ENCODE measurements at places on chromosomes 11 and 22. TPM values are rescaled to one million over a fixed set of nuclear protein-coding genes. Genes with fewer than 3 reads are reported as not detected.

- DNase-seq = no peak
Measured at GRCh38 chr22:26616650-26617049, 1.2 kb downstream of the CRYBB1 start.

HTR3A gene
- not detected for total RNA-seq

DNA sequence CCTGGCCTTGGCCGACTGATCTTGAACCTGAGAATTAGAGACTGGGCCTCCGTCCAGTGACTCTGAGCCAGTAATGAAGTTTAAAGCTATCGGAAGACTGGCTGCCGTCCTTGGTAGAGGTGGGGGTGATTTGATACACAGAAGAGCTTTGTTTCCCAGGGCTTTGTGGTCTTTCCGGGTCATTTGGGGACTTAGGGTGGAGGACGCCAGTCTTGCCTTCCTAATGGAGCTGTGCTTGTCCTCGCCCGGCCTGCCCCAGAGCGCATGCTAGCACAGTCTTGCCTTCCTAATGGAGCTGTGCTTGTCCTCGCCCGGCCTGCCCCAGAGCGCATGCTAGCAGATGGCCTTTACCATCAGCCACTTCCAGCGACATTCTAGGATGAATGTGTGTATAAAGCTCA, 65.8 kb downstream of the ST3GAL4 start:
- no peak for DNase-seq

DNA sequence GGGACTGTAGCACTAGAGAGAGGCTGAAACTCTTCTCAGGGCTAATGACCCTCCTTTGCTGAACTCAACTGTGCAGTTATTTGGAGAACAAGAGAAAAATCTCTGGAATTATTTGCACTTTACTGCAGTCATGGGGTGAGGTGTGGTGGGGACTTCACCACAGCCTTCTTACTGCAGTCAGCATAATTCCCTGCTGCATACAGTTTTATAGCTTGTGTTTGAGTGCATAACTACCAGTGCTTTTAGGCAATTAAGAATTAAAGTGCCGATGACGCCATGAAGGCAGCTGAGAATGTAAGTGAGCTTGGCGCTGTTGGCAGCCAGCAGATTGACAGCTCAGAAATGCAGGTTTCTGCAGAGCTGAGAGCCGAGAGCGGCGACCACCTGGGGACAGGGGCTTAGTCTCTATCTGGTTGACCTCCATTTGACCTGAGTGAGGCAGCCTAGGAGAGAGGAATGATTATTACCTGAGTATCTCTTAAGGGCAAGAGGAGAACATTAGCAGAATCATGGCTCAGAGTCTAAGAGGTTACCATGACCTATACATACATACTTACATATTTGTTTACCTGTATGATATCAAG, 830.0 kb downstream of the NTM start:
- DNase-seq = no peak

- DNase-seq = no peak
Measured at GRCh38 chr11:76781807-76782530, 1.2 kb upstream of the TSKU start.

CCDC157 gene
- total RNA-seq = 5.5 TPM

CCDC88B gene
- 12.8 TPM for total RNA-seq

ACRV1 gene
- total RNA-seq = not detected

GRCh38 chr22:36395055-36395849, 7.5 kb upstream of the MYH9 start:
- DNase-seq = no peak

- DNase-seq = no peak
Measured at GRCh38 chr22:27554106-27554811, 247.3 kb downstream of the MN1 start.

GRCh38 chr22:28514321-28514821, 165.3 kb downstream of the TTC28 start:
- DNase-seq = no peak

DNA sequence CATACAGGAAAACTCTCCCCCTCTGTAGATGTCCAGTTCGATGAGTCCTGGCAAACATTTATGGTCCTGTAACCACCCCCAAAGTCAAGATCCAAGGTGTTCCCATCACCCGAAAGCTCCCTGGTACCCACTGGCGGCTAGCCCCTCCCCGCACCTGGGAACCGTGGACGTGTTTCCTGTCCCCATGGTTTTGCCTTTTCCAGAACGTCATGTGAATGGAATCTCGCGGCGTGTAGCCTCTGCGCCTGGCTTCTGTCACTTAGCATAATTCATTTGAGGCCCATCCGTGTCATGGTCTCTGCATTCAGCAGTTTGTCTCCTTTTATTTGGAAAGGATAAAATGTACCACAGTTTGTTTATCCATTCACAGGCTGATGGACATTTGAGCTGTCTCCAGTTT, 106.3 kb downstream of the KCNQ1 start:
- no peak for DNase-seq

DNA sequence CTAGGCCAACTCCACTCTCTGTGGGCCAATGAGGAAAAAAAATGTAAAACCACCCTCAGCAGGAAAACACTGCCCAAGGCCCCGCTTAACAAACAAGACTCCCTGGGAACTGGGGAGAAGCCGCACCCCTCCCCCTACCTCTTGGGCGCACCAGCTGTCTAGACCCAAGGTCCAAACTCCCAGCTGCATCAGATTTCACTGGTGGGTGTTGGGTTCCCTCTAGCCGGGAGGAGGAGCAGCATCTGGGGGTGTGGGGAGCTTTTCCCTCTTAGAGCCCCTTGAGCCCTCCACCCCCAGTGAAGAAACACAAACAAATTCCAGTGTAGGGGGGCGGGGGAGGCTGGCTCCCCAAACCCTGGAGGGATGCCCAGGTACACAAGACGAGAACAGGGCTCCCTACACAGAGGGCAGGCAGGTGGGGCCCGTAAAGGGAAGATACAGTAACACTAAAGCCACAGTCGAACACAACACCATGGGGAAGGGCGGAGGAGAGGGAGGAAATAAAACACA, 64.9 kb downstream of the NECTIN1 start:
- no peak for DNase-seq

GRCh38 chr22:32660292-32660691, 141.2 kb upstream of the TIMP3 start:
- peak; percentile 77 for DNase-seq

- no peak for DNase-seq
Measured at GRCh38 chr11:67347964-67348749, 5.2 kb downstream of the POLD4 start.

OTOG gene
- not detected for total RNA-seq

- DNase-seq = no peak
Measured at GRCh38 chr11:130478204-130478701, 29.8 kb downstream of the ADAMTS15 start.

RASL10A gene
- 2.1 TPM for total RNA-seq

RFPL3 gene
- not detected for total RNA-seq

DNA sequence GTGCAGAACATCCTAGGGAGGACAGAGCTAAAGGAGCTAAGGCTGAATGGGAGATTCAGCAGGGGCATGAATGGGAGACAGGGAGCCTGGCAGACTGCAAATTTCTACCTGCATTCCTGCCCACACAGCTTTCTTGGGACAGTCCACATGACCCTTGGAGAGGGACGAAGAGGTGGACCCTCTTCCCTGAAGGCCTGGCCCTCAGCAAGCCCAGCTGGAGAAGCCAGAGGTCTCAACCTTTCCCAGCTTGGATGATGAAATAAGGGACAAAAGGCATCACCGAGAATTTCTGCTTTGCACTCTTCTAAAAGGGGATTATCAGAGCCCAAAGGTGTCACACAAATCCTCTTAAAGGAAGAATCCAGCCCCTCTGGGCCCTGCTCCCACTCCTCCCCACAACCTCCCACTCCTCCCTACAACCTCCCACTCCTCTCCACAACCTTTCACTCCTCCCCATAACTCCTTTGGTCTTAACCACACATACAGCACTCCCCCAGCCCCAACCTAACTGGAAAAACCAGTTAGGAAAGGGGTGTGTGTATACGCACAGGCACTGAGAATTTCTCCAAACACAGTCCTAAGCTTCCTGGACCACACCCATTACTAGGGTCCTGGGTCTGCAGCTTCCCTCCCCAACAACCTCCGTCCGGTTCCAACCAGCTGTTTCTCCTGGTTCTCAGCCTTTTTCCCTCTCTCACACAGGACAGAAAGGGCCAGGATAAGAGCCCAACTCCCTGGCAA, 38.4 kb downstream of the RPL27A start:
- DNase-seq = peak; percentile 80

GRCh38 chr11:132168344-132168981, 798.0 kb downstream of the NTM start:
- DNase-seq = no peak

DNA sequence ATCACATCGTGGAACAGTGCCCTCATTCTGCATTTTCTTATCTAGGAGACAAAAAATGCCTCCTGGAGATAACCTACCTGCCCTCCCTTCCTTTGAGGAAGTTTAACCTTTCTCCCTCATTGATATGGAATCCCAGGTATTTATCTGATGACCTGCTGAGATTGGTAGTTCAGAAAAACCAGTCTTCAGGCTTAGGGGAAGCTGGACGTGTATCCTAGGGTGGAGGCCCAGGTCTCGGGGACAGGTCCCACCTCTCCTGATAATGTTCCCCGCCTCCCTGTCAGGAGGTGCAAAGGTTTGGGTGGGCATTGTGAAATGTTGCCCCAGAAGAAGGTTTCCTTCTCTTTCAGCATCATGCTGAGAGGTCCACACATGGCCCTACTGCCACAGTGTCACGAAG, 186.9 kb upstream of the NAV2 start:
- DNase-seq = no peak

CTSD gene
- total RNA-seq = 1,119 TPM

DNA sequence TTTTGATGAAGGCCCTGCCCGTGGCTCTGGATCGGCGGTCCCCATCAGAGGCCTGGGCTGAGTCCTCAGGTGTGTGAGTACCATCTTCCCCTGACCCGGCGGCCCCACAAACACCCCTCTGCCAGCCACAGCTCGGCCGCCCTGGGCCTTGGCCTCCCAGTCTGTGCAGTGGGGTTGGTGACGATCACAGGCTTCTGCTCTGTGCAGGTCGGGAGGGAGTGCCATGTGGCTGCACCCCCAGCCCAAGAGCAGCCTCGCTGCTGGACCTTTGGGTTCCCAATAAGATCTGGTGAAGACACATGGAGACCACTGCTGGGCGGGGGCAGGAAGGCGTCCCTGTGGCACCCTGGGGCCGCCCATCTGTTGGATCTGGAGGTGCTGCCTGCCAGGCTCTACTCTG, 47.1 kb upstream of the PPARA start:
- peak; percentile 34 for DNase-seq

GRCh38 chr11:113272927-113273615, 41.3 kb upstream of the TTC12 start:
- DNase-seq = no peak

DNA sequence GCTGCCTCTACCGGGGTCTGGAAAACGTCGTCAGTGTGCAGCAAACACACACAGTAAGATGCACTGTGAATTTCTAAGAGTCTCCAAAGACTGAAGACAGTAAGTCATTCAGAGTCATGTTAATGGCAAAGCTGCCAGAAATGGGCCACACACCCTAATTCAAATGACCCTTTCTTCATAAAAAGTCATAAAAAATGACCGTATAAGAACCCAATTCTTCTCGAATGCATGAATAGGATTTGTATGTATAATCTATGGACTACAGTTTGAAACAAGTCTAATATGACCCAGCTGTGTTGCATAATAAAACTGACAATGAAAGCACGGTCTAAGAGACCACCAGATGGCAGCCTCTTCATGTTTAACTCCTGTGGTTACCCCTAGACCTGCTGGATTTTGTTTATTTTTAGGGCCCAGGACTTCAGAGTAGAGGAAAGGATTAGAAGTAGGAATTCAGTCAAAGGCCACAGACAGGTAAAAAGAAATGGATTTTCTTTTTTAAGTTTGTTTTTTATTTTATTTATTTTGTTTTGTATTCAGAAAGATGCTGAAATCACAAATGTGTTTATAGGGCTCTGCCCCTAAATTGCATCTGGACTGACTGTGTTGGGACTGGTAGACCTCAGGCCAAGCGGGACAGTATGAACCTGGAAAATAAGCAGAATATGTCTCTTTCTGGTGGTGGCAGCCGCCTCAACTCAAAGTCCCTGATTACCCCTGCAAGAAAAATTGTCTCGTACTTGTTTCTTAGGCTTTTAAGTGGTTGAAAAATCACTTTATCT, 32.1 kb upstream of the SLC5A12 start:
- peak; percentile 85 for DNase-seq

DNA sequence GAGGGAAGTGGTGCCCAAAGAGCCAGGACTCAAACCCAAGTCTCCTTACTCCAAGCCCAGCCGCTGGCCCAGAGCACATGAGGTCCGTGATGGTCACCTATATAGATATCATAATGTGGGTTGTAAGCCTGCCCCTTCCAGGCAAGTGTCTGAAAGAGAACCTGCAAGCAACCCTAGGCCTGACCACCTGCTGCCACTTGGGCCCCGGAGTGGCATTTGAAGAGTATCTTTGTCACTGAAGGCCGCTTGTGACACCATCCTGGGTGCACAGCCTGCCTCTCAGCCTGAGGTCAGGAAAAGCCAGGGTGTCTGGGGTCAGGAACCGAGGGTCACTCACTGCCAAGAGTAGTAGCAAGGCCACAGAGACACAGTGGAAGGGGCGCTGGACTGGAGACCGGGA, 32.4 kb downstream of the OTOG start:
- no peak for DNase-seq

DNA sequence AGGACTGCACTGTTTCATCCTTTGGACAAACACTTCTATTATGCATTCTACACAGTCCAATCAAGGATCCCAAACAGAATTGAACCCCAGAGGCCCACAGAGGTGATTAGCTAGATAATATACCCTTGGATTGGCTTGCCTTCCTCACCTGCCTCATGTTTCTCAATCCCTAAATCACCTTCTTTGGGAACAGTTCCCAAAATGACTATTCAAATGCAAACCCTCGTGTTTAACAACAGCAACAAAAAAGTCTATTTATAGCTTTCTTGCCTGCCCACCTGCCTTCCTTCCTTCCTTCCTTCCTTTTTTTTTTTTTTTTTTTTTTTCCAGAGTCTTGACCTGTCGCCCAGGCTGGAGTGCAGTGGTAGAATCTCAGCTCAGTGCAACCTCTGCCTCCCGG, 180.0 kb downstream of the CNTN5 start:
- no peak for DNase-seq

DNA sequence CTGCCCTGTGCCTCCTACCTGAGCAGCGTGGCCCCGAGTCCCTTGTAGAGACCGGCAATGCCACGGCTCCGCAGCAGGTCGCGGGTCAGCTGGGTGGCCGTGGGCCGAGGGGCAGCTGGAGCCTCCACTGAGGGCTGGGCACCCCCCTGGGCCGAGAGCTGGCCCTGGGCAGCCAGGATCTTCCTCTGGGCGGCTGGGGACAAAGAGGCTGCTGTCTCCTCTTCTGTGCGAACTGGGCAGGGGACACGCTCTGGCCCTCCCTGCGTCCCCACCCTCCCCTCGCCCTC, 2.6 kb upstream of the CEND1 start:
- no peak for DNase-seq

DNA sequence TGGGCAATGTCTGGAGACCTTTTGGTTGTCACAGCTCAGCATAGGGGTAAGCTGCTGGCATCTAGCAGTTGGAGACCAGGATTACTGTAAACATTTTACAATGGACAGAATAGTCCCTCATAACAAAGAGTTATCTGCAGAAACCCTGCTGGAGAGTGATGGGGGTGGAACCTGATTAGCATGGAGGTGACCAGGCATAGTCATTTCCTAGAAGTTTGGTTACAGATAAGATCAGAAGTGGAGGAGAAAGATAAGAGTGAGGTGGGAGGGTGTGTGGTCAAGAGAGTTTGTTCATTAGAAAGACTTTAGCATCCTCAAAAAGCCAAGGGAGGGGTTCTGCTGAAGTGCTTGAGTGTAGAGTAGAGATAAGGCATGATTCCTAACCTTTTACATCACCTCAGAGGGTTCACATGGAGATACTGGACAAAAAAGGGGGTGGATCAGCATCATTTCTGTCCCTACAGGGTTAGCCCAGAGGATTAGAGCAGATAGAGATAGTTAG, 38.8 kb downstream of the PRDM11 start:
- no peak for DNase-seq

GRCh38 chr11:18705651-18706281, 7.2 kb downstream of the TMEM86A start:
- no peak for DNase-seq

OR5A1 gene
- not detected for total RNA-seq
